Stimulated activated memory B cell treated with anti-CD40 and anti-IgM and Interleukin-4, amounts not matched to agents 10 μg/mL and 1 μg/mL and 100 μg/mL, for 72 hours (primary cell): ENCODE measurements at places on chromosomes 5 and 9.

GRCh38 chr9:110936719-110937452, 101.4 kb downstream of the LPAR1 start:
- ATAC-seq = no peak

- no peak for ATAC-seq
Measured at GRCh38 chr5:36403632-36404311, 102.1 kb upstream of the RANBP3L start.

DNA sequence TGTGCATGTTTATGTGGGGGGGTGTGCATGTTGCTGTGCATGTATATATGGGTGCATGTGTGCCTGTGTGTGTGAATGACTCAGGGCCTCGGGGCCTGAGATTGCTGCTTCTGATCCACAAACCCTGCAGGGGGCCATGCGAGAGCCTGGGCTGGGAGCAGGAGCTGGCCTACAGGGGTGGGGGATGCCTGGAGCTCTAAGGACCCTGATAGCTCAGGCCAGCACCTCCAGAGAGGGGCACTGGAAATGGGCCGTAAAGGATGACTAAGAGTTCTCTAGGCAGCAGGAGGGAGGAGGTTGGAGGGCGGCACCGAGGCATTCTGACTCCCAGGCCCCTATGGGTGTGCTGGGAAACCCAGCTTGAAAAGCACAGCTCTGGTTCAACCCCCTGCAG, 6.9 kb upstream of the UBAC1 start:
- no peak for ATAC-seq

DNA sequence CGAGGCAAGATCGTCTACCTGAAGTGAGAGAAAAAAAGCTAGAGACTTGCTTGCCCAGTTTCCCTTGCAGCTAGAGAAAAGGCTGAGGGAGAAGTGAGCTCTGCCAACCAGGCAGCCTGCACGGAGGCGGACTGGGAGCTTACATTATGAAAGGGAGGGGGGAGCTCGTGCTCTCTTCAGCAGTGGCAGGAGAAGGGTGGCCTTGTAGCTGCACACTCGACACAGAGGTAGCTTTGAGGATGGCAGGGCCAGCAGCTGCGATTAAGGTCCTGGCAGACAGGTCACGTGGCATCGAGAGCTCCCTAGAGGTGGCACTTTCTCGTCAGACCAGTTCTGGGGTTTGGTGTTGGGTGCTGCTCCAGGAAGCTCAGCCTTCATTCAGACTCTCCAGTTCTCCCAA, 26.7 kb downstream of the APBA1 start:
- ATAC-seq = no peak

DNA sequence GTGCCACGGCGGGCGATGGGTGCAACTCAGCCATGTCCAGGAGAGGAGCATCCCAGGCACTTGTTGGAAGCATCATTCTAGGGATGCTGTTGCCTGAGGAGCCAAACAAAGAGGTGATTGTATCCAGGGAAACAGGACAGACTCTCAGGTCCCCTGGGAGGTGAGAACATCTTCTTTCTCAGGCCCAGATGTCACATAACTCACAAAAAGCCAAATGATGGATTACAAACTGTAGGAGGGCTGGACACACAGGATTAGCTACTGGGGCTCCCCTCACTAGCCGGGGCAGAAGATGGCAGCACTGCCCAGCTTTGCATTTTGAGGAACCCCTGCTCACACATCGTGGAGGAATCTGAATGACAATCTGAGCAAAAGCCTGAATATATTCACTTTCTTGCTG, 64.7 kb upstream of the NFIL3 start:
- ATAC-seq = no peak

DNA sequence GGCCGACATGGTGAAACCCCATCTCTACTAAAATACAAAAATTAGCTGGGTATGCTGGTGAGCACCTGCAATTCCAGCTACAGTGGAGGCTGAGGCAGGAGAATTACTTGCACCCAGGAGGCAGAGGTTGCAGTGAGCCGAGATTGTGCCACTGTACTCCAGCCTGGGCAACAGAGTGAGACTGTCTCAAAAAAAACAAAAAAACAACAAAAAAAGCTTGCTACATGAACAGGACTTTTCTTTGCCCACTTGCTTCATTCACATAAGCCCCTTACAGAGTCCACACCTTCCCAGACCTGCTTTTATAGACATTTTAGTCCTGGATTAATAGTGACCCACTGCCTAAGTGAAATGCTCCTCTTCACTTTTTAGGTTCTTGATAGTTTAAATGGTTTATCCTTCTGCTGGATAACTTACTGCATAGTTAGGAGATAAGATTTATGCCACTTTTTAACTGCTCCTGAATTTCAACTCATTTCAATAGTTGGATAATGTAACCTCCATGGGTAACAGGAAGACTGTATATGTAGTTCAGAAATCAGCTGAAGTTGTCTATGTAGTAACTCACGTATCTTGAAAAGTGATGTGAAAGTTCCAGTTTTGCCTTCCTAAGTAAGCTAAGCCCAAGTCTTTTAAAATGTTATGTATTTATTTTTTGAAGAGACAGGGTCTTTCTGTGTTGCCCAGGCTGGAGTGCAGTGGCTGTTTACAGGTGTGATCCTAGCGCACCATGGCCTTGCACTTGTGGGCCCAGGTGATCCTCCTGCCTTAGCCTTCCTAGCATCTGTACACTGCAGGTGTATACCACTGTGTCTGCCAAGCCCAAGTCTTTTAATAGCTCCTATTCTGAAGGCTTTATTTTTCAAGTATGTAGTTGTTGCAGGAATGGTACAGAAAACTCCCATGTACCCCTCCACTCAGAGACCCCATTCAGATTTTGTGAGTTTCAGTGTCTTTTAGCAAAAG, 19.7 kb downstream of the SUB1 start:
- ATAC-seq = no peak

DNA sequence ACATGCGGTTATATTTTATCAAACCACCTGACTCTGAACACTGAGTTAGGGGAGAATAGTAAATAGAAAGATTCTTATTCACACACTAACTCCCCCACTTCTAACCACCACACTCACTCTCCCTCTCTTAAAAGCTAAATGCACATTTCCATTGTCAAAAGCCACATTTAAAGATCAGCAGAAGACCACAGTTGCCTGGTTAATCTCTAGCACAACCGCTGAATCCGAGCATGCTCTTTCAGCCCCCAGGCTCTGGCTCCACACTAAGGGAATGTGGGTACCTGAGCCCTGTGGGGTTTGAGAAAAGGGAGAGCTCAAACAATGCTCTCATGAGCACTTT, 35.7 kb downstream of the PFDN1 start:
- ATAC-seq = no peak

GRCh38 chr9:2241836-2242741, 226.9 kb downstream of the SMARCA2 start:
- ATAC-seq = peak; percentile 82

DNA sequence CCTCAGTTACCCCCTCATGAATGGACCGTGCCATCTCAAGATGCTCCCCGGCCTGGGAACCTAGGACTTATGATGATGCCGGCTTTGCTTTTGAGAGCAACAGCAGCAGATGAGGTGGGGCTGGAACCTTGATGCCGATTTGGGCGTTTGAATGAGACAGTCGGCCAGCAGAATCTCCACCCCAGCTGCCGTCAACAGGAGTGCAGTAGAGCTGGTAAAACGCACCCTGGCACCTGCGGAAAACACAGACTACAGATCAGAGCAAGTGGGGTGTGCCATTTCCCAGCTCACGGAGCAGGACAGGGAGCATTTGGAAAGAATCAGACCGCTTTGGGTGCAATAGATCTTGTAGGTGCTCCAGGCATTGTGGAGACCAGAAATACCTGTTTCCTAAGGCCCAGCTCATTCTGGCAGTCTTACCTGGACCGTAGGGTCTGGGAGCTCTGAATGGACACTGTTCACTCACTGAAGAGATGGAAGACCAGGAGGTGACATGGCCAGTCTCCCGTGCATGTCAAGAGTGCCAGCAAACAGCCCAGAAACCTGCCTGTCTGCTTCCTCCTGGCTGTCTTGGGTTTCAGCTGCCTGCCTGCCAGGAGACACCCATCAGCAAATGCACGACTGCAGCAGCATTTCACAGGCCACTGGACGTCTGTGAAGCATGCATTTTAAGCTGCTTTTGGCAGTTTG, 317.7 kb upstream of the IRX4 start:
- ATAC-seq = no peak

DNA sequence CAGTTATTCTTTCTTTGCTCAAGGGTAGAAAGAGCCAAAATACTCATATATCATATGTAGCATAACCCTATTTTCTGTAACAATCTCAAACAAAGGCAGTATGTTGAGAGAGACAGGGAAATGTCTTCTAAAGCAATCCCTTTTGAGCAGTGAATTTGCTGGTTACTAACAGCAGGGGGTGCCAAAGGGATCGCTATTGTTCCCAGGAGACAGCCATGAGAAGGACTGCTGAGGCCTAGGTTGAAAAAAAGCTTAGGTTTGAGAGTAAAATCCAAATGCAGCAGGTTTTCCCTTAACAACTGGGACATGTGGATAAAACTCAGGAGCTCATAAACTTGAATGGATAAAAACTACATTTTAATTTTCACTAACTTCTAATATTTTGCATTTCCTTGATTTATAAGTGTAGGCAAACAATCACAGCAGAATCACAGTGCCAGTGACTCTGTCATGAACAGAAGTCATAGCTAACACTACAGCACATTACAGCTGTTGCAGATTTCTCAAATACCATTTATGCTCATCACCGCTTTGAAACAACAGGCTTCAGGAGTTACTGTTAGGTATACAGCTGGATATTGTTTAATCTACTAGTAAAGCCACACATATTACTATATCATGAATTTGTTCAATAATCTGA, 148.4 kb downstream of the MAPKAP1 start:
- peak; percentile 57 for ATAC-seq

GRCh38 chr5:71011194-71011792, 13.8 kb downstream of the NAIP start:
- no peak for ATAC-seq

- ATAC-seq = no peak
Measured at GRCh38 chr5:135567661-135568060, 11.1 kb downstream of the CXCL14 start.

GRCh38 chr9:82487935-82488312, 499.4 kb downstream of the SPATA31D1 start:
- ATAC-seq = no peak

DNA sequence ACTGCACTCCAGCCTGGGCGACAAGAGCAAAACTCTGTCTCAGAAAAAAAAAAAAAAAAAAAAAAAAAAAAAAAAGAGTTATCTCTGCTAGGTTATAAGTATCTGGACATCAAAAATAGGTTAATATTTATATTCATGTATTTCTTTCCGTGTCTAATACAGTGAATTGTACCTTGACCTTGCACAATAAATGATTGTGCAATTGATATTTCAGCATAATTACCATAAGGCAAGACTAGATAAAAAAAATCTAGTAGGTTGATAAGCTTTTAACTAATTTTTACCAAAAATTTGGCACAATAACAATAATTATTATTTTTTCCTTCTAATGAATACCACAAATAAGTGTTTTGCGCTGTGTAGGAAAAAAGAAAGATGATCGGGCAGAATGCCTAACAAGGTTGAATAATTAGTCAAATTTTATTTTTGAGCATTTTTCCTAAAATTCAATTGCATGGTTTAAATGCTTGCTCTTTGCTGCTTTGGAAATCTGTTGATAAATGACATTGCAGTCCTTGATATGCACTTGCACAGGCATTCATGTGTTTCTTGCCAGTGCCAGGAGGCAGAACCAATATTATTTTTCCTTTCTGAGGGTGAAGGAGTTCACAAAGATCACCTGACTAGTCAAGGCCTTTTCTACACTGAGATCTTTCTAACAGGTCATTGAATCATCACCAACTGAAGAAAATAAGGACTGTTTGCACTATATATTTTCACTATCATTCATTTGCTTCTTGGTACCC, 127.5 kb downstream of the ARRDC3 start:
- no peak for ATAC-seq

GRCh38 chr5:168851902-168852321, 272.7 kb upstream of the PANK3 start:
- ATAC-seq = no peak

GRCh38 chr5:13973724-13974123, 29.2 kb upstream of the DNAH5 start:
- ATAC-seq = no peak

- no peak for ATAC-seq
Measured at GRCh38 chr9:98973171-98973570, 29.5 kb downstream of the COL15A1 start.

DNA sequence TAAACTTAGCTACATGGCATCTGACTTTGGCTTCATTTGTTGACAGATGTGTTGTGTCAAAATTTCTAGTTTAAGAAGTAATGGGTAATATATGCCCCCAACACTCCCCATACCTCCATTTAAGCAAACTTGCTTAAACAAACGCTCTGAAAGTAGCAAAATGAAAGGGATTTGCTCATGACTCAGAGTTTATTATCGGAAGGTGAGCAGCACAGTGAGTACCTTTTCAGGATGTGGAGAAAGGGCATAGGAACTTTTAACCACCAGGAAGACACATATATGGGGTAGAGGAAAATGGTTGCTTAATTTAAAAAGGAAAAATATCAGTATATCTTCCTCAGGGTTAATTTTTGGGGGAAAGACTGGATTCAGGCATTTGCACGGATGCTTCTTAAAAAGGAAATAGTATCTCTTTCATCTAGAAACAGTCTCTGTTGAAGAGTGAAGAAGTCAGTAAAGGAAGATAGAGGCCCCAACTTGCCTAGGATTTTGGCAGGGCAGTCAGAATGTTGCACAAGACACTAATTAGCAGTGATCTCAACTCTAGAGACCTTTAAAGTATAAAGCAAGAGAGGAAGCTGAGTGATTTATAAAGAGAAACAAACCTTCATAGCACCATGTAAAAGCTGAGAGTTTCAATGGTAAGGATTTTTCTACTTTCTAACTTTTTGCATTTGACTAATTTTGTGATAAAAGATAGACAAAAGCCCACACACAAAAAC, 155.1 kb downstream of the TRIO start:
- ATAC-seq = no peak

DNA sequence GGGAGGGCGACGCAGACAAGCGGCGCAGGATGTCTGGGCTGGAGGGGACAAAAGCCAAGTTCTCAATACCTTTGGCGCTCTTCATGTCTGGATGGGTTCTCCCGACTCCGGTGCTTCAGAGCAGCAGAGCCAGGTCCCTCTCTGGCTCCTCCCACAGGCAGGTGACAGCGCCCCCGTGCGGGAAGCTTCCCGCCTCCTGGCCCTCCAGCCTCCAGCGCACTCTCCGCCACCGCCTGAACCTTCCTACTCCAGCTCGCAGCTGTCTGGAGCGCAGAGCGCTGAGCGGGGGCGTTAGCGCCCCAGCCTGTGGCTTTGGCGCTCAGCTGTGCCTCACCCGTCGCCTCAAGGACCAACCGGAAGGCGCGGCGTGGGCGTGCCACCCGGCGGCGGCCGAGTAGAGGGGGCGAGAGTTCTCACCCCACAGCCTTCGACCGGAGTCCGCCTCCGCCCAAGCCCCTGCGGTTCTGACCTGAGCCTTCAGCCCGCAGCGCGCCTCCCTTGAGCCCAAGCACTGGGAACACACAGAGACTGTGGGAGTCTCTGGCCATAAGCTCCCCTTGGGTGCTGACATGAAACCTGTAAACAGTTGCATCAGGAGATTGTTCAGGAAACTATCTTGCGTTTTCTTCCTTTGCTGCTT, at the start of gene SLCO4C1:
SLCO4C1 (minus strand) TSS at position 107 of the 640 bp plus-strand sequence; CDS start at position 85, 22 bp downstream.
- peak; percentile 92 for ATAC-seq

- ATAC-seq = no peak
Measured at GRCh38 chr9:96067004-96067403, 191.5 kb downstream of the ERCC6L2 start.

GRCh38 chr5:111855356-111855755, 98.4 kb upstream of the NREP start:
- no peak for ATAC-seq

- no peak for ATAC-seq
Measured at GRCh38 chr9:133514460-133515239, 10.1 kb downstream of the MYMK start.
